Activated B cell treated with CpG ODN at 0.5 μM for 24 hours (primary cell): ENCODE measurements at places on chromosomes 1 and 21. TPM values are rescaled to one million over a fixed set of nuclear protein-coding genes. Genes with fewer than 3 reads are reported as not detected.

GRCh38 chr21:27246741-27247140, 279.9 kb upstream of the ADAMTS5 start:
- H3K4me1 ChIP-seq, result no peaks in the 10 kb centered on the region
- H3K36me3 ChIP-seq, result no peaks in the 10 kb centered on the region
- DNase-seq, result no peak
- H3K27me3 ChIP-seq, result no peaks in the 10 kb centered on the region

GRCh38 chr1:101003012-101003650, 22.5 kb downstream of the DPH5 start:
- H3K27ac ChIP-seq, result peak overlapping the region; percentile 26
- DNase-seq, result no peak
- peaks cover 32% of the 10 kb centered on the region for H3K36me3 ChIP-seq
- no peaks in the 10 kb centered on the region for H3K27me3 ChIP-seq
- H3K4me1 ChIP-seq, result peaks cover 31% of the 10 kb centered on the region
- H3K4me3 ChIP-seq, result no peak overlapping the region

The TMIGD3 gene
- total RNA-seq, result not detected in 2 replicates

DNA sequence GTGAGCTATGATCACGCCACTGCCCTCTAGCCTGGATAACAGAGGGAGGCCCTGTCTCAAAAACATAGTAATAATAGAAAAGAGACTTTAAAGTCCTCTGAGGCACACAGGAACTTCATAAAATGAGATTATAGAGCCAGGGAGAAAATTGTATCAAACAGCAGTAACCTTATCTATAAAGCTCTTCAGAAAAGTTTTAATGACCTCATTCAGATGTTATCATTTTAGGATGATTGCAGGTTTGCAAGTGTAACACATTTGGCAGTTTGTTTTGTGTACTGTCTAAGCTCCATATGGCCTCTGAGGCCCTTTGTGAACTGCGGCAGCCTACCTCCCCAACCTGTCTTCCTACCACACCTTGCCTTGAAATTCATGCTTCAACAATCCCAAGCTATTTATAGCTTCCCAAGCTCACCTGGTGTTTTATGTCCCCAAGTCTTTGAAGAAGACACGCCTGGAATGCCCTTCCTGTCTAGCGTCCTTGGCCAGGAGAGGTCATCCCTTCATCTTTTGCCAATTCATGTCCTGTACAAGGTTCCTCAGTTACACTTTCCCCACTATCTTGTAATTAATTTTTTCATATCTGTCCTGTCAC, 8.5 kb upstream of the AKNAD1 start:
- H3K27ac ChIP-seq, result no peak overlapping the region
- no peak overlapping the region for H3K4me3 ChIP-seq
- H3K4me1 ChIP-seq, result peaks cover 22% of the 10 kb centered on the region
- no peaks in the 10 kb centered on the region for H3K27me3 ChIP-seq

The TFF3 gene
- total RNA-seq, result not detected in 2 replicates

The KTI12 gene
- total RNA-seq, result 18.4 and 18.8 TPM in 2 replicates

- H3K36me3 ChIP-seq, result no peaks in the 10 kb centered on the region
- no peak overlapping the region for H3K4me3 ChIP-seq
- H3K27me3 ChIP-seq, result no peaks in the 10 kb centered on the region
These were observed 492.3 kb downstream of the MRPL39 start for GRCh38 chr21:25115021-25115420.

DNA sequence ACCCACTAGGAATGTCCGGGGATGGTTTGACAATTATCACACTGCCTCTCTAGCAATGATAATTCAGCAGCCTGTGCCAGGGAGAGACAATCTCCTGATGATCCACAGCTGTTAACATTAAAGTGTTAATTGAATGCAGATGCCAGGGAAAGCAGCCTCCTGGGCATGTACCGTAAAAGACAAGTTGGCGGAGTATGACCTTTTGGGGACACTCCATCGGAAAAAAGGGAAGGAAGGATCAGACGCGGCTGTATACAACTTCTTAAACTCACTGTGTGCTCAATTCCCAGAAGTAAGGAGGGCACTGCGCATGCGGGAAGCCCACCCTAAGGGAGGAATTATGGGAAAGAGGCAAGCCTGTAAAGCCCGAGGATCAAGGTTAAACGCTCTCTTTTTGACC, 62.6 kb downstream of the MAP3K7CL start:
- peaks cover 7% of the 10 kb centered on the region for H3K36me3 ChIP-seq
- no peaks in the 10 kb centered on the region for H3K27me3 ChIP-seq
- no peak overlapping the region for H3K27ac ChIP-seq

The CRNN gene
- total RNA-seq, result not detected in 2 replicates

The KCNJ9 gene
- not detected in 2 replicates for total RNA-seq

GRCh38 chr1:203033917-203034316, 7.6 kb downstream of the PPFIA4 start:
- H3K4me3 ChIP-seq, result no peak overlapping the region
- H3K27ac ChIP-seq, result no peak overlapping the region
- no peak for DNase-seq
- no peaks in the 10 kb centered on the region for H3K36me3 ChIP-seq
